ENCODE measurements at places on chromosomes 16 and 17.
A peak's percentile ranks its signal among the peaks of the same experiment; 100 is the strongest.

DNA sequence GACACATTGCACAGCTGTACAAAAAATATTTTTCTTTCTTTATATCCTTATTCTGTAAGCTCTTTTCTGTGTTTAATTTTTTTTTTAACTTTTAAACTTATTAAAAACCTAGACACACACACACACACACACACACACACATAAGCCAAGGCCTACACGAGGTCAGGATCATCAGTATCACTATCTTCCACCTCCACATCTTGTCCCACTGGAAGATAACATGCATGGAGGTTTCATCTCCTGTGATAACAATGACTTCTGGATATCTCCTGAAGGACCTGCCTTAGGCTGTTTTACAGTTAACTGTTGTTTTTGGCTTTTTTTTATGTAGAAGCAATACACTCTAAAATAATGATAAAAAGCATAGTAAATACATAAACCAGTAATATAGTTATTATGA lies 71.2 kb downstream of the TNRC6C start:
- DNase-seq = no peak

GRCh38 chr16:14029658-14030057 lies 41.5 kb upstream of the MRTFB start:
- no peak for DNase-seq

GRCh38 chr17:36749493-36749892 lies 148.1 kb downstream of the MRM1 start:
- no peak for DNase-seq

GRCh38 chr17:41407226-41407625 lies 9.8 kb upstream of the KRT31 start:
- DNase-seq = no peak

GRCh38 chr17:82180776-82181528 lies 31.7 kb downstream of the CCDC57 start:
- DNase-seq = no peak

- DNase-seq = no peak
Measured at GRCh38 chr17:55898195-55898594, 147.3 kb downstream of the PCTP start.

GRCh38 chr16:81514041-81514559 lies 69.5 kb downstream of the CMIP start:
- DNase-seq = no peak

DNA sequence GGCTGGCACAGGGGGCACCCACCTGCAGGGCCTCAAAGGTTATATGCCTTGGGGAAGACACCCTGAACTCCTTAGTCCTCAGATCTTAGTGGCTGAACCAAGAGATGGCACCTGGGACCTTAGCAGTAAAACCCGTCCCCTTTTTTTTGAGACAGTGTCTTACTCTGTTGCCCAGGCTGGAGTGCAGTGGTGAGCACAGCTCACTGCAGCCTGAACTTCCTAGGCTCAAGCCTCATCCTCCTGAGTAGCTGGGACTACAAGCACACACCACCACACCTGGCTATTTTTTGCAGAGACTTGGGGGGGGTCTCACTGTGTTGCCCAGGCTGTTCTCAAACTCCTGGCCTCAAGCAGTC lies 237.2 kb downstream of the MRTFB start:
- no peak for DNase-seq

GRCh38 chr16:2529061-2529931 lies 1.9 kb downstream of the CEMP1 start:
- no peak for DNase-seq

DNA sequence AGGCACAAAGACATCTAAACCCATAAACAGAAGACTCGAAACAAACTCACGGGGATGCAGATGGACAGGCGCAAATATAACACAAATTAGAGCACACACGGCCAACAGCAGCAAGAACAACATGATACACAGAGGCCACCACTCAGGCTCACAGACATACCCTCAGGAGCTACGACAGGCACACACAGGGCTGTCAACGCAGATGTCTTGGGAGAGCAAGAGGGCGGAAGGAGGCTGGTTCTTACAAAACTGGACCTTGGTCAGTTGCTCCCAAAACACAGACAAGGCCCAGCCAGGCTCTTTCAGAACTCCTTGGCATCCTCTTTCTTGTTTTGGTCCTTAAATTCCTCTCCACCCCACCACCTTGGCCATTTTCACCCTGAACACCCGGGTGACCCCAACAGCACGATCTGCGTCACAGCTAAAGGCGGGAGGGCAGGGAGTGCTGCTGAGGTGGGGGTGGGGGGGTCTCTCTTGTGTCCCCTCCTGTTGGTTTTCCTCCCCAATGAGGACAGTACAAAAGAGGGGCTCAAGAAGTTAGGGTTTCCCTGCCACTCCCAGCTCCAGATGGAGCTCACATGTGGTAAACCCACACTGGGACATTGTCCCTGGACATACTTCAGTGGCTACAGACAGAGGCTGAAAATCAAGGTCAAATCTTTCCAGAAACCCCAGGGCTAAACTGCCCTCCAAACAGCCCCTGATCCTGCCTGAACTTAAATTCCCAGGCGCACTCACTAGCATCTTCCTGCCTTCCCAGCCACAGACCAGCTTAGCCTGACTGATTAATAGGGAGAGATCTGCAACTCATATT lies 221.3 kb downstream of the C16orf78 start:
- DNase-seq = no peak

DNA sequence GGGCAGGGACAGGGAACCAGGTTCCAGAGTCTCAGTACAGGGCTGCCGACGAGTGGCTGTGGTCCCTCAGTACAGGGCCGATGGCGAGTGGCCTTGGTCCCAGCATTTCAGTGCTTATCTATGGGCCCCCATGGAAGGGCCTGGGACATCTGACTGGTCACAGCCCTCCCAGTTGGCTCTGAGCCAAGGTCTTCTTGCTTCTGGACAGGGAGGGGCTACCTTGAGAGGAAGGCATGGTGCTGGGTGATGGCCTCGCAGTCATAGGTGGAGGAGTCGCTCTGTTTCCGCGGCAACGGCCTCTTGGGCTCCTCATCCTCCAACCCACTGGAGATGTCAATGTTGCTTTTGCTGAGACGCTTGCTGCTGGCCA lies 32.5 kb downstream of the PIMREG start:
- no peak for DNase-seq

GRCh38 chr17:16920628-16921020 lies 51.3 kb downstream of the TNFRSF13B start:
- no peak for DNase-seq

- peak; percentile 11 for DNase-seq
Measured at GRCh38 chr16:79605999-79606398, 5.5 kb upstream of the MAF start.

DNA sequence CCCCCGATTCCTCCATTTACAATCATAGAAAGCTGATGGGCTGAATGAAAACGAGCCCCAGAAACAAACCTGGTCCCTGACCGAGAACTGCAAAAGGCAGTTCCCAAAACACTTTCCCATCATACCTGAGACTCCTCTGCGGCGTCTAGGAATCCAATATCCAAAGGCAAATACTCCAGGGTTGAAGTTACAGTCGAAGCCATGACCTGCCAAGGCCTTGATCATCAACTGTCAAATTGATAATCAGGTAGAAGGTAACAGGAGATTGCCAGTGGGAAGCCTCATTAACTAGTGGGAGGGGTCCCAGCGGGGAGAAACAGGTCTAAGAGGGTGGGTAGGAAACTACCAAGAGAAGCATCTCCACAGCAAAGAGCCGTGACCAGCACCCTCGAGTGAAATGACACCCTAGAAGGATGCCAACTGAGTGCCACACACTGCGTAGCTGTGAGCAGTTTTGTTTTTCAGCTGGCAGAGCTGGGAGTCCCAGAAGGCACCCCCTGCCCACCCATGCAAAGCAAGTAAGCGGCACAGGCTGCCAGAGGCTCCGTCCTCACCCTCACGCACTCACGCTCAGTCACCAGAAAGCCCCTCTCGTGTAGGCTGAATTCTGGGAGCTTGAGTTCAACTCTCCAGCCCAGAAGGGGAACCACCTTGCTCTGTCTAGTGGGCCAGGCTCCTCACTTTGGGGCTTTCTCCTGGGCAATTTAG lies 146.1 kb downstream of the GAS7 start:
- no peak for DNase-seq

Data from occipital lobe (tissue), 3 donors.